ENCODE measurements at places on chromosomes 16 and 17. TPM values are rescaled to one million over a fixed set of nuclear protein-coding genes. Genes with fewer than 3 reads are reported as not detected.

The KRTAP16-1 gene
- not detected for polyA plus RNA-seq

The KRTAP3-1 gene
- polyA plus RNA-seq = not detected

The TSPAN10 gene
- 4.0 TPM for polyA plus RNA-seq

The EVPL gene
- polyA plus RNA-seq = 19.8 TPM

The CDRT15 gene
- polyA plus RNA-seq = 1.2 TPM

The HSF4 gene
- 1.5 TPM for polyA plus RNA-seq

The NACA2 gene
- 3.3 TPM for polyA plus RNA-seq

The CTRL gene
- 8.0 TPM for polyA plus RNA-seq

The PROCA1 gene
- polyA plus RNA-seq = 10.4 TPM

The KRTAP9-8 gene
- not detected for polyA plus RNA-seq

The WNT9B gene
- 8.5 TPM for polyA plus RNA-seq

GRCh38 chr17:73007407-73007806 is 85.1 kb downstream of the SLC39A11 start:
- no peak for DNase-seq

DNA sequence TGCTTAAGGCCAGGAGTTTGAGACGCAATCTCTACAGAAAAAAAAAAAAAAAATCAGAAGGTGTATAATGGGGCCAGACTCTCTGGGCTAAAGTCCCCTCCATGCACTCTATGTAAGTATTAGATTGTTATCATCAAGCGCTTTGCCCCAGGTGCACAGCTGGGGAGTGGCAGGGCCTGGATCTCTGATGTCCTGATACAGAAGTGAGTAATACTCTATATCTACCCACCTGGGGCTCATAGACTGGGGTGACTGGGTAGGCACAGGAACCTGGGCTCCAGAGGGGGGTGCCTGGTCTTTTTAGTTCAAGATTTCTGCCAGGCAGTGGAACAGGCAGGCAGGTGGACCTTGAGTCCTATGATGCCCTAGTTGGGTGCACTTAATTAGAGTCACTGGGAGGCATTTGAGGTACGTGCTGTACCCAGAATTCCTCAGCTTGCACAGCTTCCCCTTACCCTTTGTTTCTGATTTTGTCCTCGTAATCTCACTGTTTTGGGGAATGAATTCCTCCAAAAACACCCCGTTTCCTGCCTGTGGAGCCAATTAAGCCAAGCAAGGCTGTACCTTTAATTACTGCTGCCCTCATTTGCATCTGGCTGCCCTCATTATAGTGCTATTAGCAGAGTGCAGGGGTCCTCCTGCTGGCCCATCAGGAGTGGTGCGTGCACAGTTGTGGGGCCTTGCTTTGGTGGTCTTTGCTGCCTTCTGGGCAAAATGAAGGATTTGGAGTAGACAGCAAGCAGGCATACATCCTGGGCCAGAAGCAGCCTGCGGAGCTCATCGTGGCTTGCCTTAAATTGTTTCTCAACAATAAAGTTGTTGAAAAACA is 239.0 kb downstream of the SNX29 start:
- DNase-seq = no peak

- no peak for DNase-seq
Measured at GRCh38 chr16:73531021-73531420, 483.1 kb upstream of the ZFHX3 start.

- DNase-seq = no peak
Measured at GRCh38 chr17:72887917-72888316, 204.6 kb downstream of the SLC39A11 start.

GRCh38 chr17:19379361-19380065 is 1.2 kb downstream of the MAPK7 start:
- no peak for DNase-seq

DNA sequence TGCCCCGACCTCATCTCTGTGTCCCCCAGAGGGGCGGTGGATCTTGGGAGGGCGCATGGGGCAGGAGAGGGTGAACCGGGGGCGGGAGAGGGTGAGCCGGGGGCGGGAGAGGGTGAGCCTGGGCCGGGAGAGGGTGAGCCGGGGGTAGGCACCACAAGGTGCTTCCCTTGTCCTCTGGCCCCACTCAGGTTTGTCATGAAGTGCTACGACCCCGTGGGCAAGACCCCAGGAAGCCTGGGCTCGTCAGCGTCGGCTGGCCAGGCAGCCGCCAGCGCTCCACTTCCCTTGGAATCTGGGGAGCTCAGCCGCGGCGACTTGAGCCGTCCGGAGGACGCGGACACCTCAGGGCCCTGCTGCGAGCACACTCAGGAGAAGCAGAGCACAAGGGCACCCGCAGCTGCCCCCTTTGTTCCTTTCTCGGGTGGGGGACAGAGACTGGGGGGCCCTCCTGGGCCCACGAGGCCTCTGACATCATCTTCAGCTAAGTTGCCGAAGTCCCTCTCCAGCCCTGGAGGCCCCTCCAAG is 18.9 kb downstream of the ASPSCR1 start:
- DNase-seq = no peak

DNA sequence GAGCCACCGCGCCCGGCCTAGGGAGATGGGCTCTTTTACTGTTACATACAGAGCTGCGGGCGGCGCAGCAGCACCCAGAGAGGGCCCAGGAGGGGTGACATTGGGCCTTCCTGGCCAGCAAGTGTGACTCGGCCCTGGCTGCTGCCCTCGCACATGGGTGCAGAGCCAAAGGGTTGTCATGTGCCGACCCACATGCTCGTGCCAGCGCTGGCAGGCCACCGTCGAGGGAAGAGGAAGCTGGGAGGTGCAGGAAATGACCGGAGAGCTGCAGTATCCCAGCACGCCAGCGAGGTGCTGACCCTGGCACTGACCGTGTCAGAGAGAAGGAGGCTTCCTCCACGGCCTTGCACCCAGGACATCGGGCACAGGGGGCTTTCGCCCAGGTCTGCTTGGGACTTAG is 8.0 kb downstream of the ENDOV start:
- no peak for DNase-seq

- DNase-seq = no peak
Measured at GRCh38 chr17:33053676-33054075, 62.0 kb downstream of the SPACA3 start.

GRCh38 chr17:40791787-40792436 is 7.8 kb downstream of the KRT28 start:
- DNase-seq = peak; percentile 44

GRCh38 chr16:9081843-9082242 is 9.6 kb upstream of the HAPSTR1 start:
- DNase-seq = no peak

DNA sequence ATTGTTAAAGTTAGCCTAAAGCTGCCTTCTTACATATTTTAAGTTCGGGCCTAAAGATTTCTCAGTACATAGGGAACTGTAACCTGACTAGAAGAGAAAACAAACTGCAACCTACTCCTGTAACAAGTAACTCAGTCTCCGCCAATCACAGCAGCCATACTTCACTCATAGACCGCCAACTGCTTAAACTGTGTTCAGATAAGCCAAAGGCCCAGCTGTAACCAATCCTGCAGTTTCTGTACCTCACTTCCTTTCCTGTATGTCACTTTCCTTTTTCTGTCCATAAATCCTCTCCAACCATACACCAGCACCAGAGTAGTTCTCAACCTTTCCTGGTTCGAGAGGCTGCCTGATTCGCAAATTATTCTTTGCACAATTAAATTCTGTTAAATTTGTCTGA is 41.5 kb downstream of the GLG1 start:
- DNase-seq = peak; percentile 55

DNA sequence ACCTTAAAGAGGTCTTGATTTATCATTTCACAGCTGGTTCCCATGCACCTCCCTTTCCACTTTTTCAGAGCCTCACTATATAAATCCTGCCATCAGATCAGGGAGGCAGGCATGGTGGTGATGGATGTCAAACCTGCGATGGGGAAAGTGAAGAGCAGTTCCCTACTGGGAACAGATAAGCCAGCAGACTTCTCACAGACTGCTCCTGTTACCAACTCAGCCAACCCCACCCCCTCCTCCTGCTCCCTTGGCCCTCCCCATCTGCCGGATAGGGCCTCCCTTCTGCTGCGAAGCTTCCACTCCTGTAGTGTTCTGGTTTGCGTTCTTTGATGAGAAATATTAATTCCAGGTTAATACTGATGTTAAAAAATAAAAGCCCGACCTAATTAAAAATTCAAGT is 232.1 kb downstream of the STX8 start:
- no peak for DNase-seq

DNA sequence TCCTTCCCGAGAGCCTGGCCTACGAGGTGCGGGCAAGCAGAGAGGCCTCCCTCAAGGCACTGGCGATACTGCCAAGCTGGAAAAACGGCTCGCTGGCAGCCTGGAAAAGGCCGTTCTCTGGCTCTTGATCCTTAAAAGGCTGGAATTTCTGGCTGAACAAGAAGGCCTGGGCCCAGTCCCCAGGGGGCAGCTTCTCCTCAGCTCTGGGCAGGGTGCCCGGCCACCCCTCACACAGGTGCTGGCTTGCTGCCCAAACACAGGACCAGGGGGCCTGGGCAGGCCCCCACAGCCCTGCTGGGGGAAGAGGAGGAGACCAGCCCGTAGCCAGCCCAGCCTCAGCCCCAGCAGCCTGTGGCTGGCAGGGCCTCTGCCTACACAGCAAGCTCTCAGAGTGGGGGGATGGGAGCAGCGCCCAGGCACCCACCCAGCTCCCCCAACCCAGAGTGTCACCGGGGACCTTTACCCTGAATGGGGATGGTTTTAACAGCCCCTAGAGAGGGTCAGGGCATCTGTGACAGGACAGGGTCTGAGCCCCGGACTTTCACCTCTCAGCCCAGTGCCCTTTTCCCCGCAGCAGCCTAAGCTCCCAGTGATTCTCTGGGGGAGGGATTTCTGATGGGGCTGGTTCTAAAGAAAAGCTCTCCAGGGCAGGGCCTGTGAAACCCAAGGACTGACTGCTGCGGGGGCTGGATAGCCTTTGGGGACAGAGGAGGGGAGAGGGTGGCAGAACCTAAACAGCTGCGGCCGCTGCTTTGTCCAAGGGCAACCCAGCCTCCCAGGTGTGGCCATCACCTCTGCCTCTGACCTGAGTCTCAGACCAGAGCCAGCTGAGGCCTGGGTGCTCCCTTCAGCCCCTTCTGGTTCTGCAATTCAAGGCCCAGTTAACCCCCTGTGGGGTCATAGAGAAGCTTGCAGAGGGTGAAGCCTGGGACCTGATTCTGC is 38.6 kb upstream of the TOB1 start:
- no peak for DNase-seq

GRCh38 chr17:9009737-9010136 is 11.6 kb upstream of the NTN1 start:
- no peak for DNase-seq

DNA sequence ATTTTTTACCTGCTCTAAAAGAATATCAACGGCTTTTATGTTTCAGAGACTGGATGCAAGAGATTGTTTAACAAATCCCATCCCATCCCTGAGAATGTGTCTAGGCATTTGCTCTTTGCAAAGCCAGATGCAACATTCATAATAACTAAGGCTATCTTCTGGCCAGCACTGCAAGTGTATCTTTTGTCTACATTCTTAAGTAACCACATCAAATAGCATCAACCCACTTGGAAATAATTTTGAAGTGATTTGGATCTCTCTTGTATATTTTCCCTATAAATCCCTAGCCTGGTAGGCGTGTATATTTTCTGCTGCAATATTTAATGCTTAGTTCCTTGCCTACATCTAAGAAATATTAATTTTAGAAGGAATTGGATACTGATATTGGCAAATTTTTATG is 64.3 kb downstream of the PIGL start:
- no peak for DNase-seq

- no peak for DNase-seq
Measured at GRCh38 chr17:76243826-76244679, 3.8 kb upstream of the RNF157 start.

GRCh38 chr16:58670177-58670576 is 14.4 kb downstream of the SLC38A7 start:
- no peak for DNase-seq
